Stimulated activated CD4-positive, alpha-beta T cell treated with anti-CD3 and anti-CD28 coated beads, Interleukin-12 subunit alpha, Interleukin-12 subunit beta, amount 100 ng/mL, for 24 hours (primary cell): ENCODE measurements at places on chromosomes 1 and 21.

DNA sequence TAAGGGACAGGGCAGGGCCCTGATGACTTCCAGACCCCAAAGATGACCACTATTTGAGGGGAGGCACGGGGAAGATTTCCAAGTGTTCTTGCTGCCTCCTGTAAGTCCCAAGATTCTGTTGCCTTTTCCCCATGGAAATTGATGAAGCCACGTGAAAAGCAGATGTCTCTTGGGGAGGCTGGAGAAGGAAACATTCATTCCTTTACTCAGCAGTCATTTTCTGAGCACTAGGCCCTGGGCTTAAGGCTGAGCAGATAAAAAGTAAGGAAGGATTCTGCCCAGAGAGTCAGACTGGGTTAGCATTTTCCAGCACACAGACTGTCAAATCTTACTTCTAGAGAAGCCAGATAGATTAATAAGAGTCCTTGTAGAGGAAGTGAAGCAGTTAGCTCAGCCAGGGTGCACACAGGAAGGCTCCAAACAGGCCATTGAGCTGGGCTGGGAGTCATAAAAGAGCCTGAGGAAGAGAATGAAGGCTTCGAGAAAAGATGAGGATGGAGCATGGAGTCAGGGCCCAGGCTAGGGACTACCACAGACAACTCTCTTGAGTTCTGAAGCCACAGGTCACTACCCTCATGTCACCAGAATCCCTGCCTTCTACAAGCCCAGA is 10.1 kb downstream of the EXTL1 start:
- no peak for DNase-seq

DNA sequence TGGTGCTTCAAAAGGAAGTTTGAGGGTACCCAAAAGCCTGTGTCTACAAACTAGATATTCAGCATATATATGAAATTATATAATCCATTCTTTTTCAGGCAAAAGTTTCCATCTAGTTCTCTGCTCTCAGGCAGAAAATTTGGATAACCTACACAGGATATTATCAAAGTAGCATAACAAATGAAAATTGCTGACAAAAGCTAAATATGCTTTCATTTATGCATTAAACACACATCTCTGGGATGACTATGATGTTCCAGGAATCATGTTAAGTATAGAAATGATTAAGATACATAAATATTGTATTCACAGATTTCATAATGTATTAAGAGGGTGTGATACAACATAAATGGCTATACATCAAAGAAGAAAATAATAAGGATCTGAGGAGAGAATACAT is 92.8 kb downstream of the LRRC53 start:
- DNase-seq = no peak

GRCh38 chr1:43056981-43057391 is 98.3 kb upstream of the SLC2A1 start:
- no peak for DNase-seq

DNA sequence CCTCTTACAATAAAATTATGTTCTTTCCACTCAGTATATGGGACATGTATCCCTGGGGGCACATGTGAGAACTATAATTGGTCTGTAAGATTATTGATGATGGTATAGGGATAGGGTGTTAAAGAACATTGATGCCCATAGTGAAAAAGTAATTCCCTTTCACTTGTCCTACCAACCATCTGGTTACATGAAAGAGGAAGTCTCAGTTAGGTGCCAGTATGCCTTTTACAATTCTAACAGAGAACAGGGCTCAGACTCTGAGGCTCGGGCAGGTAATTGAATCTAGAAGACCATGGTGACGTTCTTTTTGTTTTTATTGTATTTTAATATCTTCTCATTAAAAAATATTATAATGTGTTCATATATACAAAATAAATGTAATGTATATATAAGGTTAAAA is 113.6 kb downstream of the FGGY start:
- DNase-seq = no peak

- DNase-seq = no peak
These were observed 911.1 kb downstream of the KCNT2 start for GRCh38 chr1:195697130-195697529.

- no peak for DNase-seq
These were observed 16.5 kb downstream of the SLC27A3 start for GRCh38 chr1:153791648-153792253.

DNA sequence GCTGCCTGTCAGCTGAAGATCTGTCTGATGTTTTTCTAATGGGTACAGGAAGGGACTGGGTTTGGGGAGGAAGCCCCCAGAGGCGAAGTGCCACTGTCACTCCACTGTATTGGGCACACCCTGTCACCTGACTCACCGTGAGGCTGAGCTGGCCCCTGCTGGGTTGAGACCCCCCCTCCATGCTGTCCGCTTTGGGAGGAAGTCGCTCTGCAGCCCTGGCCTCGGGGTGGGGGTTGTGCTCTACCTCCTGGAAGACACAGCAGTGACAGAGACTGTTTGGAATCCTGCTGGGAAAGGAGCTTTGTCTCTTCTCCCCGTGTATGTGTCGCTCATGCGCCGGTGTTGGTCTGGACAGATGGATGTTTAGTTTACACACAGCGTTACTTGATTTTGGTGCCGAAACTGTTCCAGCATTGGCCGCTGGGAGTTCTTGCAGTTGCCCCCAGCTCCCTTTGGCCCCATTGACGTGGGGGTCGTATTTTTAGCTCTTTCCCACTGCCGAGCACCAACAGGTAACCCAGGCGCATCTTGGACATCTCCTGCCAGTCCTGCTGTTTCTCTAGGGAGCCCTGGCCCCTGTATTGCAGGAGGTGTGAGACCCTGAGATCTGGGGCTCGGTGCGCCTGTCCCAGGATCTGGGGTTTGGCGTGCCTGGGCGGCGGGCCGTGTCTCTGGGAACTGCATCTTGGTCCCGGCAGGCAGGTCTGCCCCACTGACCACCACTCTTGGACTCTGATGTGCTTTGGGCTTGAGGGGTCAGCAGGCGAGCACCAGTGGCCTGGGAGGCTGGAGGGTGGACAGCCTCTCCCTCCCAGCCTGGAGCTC is 30.3 kb downstream of the SLX9 start:
- DNase-seq = no peak

DNA sequence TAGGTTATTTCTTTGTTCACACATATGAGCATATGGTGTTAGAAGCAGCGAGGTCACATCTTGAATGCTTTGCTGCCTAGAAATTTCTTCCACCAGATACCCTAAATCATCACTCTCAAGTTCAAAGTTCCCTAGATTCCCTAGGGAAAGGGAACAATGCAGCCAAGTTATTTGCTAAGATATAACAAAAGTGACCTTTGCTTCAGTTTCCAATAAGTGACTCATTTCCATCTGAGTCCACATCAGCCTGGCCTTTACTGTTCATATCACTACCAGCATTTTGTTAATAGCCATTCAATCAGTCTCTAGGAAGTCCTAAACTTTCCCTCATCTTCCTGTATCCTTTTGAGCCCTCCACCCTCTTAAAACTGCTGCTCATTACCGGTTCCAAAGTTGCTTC is 1502.5 kb downstream of the KCNT2 start:
- no peak for DNase-seq

DNA sequence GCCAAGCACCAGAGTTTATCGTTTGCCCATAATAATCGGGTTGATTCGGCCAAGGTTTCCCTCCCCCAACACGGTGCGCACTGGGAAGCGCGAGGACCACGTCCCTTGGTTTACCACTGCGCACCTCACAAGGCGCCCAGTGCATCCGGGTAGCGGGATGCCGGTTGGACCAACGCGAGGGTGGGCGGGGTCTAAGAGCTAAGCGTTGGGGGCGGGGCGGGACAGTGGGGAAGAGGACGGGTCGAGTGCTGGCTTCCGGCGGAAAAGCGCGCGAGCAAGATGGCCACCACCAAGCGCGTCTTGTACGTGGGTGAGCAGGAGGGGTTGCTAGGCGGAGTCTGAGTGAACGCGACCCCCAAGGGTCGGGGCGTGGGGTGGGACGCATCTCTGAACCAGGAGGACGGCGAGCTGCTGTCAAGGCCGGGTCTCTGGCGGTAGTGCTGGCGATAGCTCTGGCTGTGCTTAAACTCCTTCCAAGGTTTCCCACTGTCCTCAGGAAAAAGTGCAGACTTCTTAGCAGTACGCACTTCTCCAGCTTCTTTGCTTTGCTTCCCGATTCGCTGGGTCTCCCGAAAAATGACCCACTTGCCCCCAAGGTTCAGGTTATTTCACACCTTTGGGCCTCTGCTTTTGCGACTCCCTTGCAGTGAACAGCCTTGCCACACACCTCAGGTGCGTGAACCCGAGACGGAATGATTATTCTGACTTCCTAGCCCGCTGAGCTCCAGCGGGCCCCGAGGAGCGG is at the start of gene PPIE:
TSS of gene PPIE (plus strand) at position 261 of the 745 bp plus-strand sequence. CDS start at position 280, 19 bp downstream.
- DNase-seq = peak; percentile 95

GRCh38 chr1:175077356-175078030 is 9.9 kb downstream of the TNN start:
- DNase-seq = no peak

- DNase-seq = no peak
These were observed 31.4 kb upstream of the DEPDC1 start for GRCh38 chr1:68528243-68528642.

GRCh38 chr1:183933528-183934179 is 103.9 kb downstream of the COLGALT2 start:
- no peak for DNase-seq

DNA sequence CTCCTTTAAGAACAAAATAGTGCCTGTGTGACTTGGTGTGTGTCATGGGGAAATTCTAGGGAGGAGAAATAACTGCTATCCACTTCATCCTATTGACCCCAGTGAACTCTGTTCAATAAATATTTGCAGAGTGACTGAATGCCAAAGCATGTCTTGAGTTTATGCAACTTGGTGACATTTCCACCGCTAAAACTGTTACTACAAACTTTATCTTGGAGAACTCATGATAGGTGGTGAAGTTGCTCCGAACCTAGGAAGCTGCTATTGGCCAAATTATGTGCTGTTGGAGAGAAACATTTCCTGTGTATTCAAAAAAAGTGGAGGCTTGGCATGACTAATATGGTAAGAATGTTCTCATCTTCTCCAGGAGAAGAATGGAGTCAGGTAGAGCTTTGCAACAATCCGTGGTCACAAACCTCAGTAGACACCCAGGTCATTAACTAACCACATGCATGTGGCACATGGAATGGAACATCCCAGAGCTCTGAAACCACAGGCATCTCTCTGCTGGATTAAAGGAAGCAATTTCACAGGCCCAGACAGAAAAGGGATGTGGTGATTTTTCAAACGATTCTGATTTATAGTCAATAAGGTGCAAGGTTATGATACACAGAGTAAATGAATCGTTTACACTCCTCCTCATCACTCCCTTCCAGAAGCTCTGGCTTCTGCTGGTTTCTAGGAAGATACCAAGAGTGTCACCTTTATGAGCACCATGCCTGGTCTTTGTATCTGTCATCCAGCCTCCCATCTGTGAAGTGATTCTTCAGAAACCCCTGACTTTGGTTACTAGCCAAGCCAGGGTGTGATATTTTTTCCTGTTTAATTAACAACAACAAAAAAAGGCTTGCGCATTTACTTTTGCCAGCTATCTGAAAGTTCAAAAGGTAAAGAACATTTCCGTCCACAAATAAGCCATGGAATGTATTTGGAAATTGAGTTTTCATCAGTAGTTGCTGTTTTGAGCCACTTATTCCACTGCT is 361.1 kb downstream of the TGFB2 start:
- DNase-seq = no peak

DNA sequence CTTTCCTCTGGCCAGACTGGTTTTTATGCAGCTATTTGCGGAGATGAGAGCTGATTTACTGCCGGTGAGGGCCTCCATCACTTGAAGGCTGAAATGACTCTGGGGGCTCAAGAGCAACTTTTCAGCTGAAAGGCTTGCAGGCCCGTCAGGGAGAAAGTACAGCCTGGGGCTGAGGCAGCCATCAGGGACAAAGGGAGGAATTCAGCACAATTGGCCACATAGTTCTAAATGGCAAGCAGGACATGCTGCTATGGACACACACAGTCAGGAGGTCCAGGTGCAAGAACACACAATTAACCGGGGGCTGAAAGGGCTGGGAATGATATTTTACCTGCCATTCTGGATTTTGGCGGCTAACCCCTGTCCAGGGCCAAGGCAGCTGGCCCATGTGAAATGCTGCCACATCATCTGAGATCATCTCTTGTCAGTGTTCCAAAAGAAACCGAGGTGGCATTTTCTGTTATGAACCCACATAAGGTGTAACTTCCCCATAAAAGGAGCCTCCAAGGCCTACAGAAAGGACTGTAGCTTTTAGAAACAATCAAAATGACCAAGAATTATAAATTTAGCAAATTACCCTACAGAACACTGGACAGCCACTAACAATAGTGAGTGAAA is 58.2 kb downstream of the LMX1A start:
- no peak for DNase-seq

- DNase-seq = no peak
These were observed 1.2 kb upstream of the CD1D start for GRCh38 chr1:158179301-158180041.

DNA sequence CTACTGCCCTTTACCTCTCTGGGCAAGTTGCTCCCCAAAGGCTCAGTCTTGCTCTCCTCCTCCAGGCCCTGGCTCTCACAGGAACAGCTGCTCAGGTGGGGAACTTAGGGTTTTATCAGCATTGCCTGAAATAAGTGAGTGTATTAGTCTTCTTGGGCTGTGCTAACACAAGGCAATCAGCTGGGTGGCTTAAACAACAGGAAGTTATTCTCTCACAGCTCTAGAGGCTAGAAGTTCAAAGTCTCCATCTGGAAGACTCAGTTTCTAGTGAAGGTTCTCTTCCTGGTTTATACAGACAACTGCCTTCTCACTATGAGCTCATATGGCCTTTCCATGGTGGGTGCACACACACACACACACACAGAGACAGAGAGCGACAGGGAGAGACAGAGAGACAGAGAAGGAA is 2.8 kb upstream of the CD1C start:
- no peak for DNase-seq

GRCh38 chr1:54278941-54279422 is 79.0 kb downstream of the MRPL37 start:
- DNase-seq = no peak

- no peak for DNase-seq
These were observed 161.0 kb downstream of the KCNK2 start for GRCh38 chr1:215243345-215244054.

- peak; percentile 1 for DNase-seq
These were observed at the start of gene CD1D for GRCh38 chr1:158180741-158181576. CD1D (plus strand) TSS chr1:158180895; CDS start chr1:158181102, 207 bp downstream.

DNA sequence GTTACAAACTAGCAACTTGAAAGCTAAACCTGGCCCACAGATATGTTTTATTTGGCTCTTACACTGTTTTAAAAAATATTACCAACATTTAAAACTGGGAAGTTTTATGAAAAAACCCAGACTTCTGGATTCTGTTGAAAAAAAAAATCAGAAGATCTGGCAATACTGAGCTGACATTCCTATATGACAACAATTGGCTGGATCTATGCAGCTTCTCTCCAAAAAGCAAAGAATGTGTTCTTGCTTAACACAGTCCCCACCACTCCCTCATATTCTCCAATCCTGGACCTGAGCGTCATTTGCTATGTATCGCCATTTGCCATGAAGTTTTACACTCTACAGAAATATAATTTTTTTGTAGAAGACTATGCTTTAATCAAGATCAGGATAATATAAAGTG is 859.6 kb downstream of the LTN1 start:
- DNase-seq = no peak

GRCh38 chr1:245313576-245313975 is 158.8 kb downstream of the KIF26B start:
- no peak for DNase-seq

GRCh38 chr1:5503556-5504363 is 488.5 kb downstream of the NPHP4 start:
- no peak for DNase-seq

- DNase-seq = no peak
These were observed 175.7 kb downstream of the PSMG1 start for GRCh38 chr21:39007532-39007931.

- no peak for DNase-seq
These were observed 21.1 kb downstream of the PLA2G4A start for GRCh38 chr1:186849826-186850225.

- no peak for DNase-seq
These were observed 132.7 kb upstream of the ARHGEF16 start for GRCh38 chr1:3321559-3322449.

- DNase-seq = no peak
These were observed 110.6 kb downstream of the HS2ST1 start for GRCh38 chr1:87024936-87025540.
